Camera-type eye (tissue), 1 donor: ENCODE measurements at places on chromosomes 11 and 22. TPM values are rescaled to one million over a fixed set of nuclear protein-coding genes. Genes with fewer than 3 reads are reported as not detected.

CARD18 gene
- total RNA-seq, result 0.88 TPM

SMIM38 gene
- 2.0 TPM for total RNA-seq

TRIM49 gene
- total RNA-seq, result not detected

BEST1 gene
- 66.5 TPM for total RNA-seq

TXNRD2 gene
- total RNA-seq, result 17.9 TPM

OR10A2 gene
- total RNA-seq, result 0.22 TPM

C1QTNF5 gene
- total RNA-seq, result 47.1 TPM
